ENCODE measurements at places on chromosomes 13 and 19.

DNA sequence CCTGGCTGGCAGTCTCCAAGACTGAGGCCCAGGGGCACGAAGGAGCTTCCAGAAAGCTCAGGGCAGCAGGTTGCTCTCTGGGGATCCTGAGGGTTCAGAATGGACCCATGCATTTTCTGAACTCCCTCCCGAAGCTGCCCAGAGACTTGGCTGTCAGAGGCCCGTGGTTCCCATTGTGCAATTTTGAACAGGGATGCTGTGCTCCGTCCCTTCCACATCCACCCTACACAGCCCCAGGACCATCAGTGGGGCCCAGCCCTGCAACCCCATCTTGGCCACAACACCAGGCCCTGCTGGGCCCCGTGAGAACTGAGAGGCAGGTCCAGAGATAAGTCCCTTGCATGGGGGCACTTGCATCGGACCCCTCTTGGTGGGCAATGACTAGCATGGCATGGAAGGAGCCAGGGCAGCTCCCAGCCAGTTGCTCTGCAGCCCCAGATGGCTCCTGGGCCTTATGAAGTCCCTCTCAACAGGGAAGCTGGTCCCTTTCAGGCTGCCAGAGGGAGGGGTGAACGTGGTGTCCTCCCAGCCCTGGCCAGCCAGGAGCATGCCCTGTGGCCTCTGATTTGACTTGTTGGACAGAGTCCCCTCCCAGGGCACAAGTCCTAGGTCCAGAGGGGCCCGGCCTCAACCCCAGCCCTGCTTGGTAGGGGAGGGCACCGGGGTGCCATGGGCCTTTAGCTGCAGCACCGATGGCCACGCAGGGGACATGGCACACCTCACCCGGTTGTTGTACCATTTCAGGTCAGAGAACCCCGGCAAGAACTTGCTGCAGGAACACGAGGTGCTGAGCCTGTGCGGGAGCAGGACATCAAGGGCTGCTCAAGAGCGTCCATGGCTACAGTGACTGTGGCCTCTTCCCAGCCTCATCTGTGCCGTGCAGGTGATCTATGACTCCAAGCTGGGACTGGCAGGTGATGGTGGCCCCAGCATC is 17.3 kb upstream of the ZNF14 start:
- no peak for DNase-seq

- no peak for DNase-seq
Measured at GRCh38 chr13:48315969-48316650, 12.6 kb downstream of the RB1 start.

DNA sequence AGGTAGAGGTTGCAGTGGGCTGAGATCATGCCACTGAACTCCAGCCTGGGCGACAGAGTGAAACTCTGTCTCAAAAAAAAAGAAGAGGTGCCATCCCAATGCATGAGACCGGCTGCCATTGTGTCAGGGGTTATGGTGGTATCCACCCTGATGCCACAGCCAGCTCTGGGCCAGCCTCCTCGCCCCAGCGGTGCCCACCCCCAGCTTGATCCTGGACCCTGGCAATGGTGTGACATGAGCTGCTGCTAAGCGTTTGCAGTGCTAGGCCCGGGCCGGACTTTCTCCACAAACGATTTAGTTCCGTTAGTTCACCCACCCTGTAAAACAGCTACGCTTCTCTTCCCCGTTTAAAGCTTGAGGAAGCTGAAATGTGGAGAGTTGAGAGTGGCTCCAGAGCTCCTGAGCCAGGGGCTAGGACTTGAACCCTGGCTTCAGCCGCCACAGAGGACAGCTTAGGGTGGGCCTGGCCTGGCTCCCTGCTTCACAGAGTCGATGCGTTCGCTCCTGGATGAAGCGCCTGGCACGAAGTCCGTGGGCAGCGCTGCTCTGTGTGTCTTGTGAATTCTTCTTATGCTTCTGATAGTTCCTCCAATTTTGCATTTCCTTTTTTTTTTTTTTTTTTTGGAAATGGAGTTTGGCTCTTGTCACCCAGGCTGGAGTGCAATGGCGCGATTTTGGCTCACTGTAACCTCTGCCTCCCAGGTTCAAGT is 25.5 kb downstream of the NKPD1 start:
- DNase-seq: no peak

- no peak for DNase-seq
Measured at GRCh38 chr13:83995930-83996329, 113.7 kb upstream of the SLITRK1 start.

GRCh38 chr13:36454121-36454520 is 21.8 kb downstream of the CCNA1 start:
- DNase-seq: no peak

DNA sequence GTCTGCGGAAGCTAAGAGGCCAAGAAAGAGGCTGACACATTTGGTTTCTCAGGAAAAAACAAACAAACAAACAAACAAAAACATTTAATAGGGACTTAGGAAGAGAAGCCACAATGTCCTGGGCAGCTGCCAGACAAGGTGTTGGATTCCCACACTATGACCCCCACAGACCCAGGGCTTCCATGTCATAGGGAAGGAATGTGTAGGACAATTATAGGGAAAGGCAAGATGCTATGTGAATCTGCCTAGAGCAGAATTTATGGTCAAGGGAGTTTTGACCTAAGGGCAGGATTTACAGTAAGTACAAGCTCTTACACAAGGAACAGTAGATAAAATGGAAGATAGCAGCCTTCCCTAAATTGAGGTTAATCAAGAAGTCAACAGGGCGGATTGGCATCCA is 9.1 kb upstream of the CDADC1 start:
- DNase-seq: no peak

DNA sequence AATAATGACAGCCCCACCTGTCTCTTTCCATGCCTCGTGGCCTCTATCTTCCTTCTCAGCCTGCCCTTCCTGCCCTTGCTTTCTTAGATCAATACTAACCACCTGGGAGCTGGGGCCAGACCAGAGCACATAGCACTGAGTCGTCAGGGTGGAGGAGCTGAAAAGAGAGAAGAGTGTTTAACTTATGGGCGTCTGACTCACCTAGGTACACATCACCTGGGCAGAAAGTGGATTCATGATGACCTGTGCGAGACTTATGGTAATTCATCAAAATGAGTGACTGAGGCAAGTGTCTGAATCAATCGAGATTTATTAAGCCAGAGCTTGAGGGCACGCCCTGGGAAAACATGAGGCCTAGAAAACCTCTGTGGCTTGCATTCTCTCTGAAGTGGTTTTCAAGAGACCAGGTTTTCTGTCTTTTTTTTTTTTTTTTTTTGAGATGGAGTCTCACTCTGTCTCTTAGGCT is 19.2 kb downstream of the CEACAM6 start:
- no peak for DNase-seq

GRCh38 chr19:35488677-35489076 is 1.6 kb downstream of the KRTDAP start:
- DNase-seq: no peak
